ENCODE measurements at places on chromosomes 2 and 18.
A peak's percentile ranks its signal among the peaks of the same experiment; 100 is the strongest.

- no peak for DNase-seq
These were observed 161.7 kb downstream of the FHOD3 start for GRCh38 chr18:36459203-36459602.

- no peak for DNase-seq
These were observed 260.5 kb downstream of the CYP26B1 start for GRCh38 chr2:71887196-71887595.

- DNase-seq = no peak
These were observed 153.7 kb downstream of the PRKCE start for GRCh38 chr2:45804987-45805755.

- no peak for DNase-seq
These were observed 292.3 kb upstream of the ID2 start for GRCh38 chr2:8389431-8390108.

GRCh38 chr2:177673602-177674595 is 281.3 kb downstream of the AGPS start:
- no peak for DNase-seq

GRCh38 chr2:138910427-138910826 is 130.2 kb upstream of the NXPH2 start:
- no peak for DNase-seq

DNA sequence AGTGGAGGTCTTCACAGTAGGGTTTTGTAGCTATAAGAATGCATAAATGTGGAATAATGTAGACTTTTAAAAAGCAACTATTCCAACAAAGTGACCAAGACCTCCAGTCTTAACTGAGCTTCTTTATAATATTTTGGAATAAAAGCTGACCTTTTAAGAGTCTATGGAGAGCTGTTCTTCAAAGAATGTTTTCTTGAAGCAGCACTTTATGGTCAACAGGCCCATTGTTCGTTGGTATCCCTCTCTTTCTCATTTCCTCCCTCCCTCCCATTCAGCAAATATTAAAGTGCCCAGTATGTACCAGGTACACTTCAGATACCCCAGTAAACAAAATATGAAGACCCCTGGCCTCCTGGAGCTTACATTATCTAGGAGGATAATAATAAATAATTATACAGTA is 140.1 kb upstream of the SMAD7 start:
- DNase-seq = no peak

DNA sequence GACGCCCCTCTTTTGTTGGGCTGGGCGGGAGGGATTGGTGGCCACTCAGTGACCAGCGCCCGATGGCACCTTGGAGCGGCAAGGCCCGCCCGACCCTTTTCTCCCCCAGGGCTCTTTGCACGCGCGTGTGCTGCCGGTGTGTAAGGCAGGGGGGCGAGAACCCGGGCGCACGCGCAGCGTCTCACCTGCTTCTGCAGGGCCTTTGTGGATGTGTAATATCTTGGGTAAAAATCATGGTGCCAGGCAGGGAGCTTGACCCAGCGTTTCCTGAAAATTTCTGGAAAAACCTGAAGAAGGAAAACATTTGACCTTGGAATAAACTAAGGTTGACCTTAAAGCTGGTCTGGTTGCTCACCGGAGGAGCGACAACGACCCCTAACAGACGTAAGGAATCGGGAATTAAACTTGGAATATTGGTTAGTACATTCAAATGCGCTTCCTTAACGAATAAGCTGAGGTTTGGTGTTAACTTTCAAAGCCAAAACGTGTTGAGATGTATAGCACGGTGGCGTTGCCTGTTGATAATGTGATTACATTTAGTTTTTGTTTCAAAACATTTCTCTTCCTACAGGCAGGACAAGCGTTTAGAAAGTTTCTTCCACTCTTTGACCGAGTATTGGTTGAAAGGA is 438 bp downstream of the HSPE1 start:
- DNase-seq = peak; percentile 34

- peak; percentile 7 for DNase-seq
These were observed 86.4 kb downstream of the GCA start for GRCh38 chr2:162430323-162430722.

- no peak for DNase-seq
These were observed 213.5 kb downstream of the ZNF516 start for GRCh38 chr18:76281565-76281964.

GRCh38 chr2:191629001-191629453 is 48.9 kb upstream of the NABP1 start:
- peak; percentile 80 for DNase-seq

DNA sequence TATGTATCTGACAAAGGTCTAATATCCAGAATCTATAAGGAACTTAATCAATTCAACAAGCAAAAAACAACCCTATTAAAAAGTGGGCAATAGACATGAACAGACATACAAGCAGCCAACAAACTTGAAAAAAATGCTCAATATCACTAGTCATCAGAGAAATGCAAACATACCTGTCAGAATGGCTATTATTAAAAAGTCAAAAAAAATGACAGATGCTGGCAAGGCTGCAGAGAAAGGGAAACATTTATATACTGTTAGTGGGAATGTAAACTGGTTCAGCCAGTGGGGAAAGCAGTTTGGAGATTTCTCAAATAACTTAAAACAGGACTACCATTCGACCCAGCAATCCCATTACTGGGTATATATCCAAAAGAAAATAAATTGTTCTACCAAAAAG is 21.6 kb downstream of the SESTD1 start:
- DNase-seq = no peak

- DNase-seq = no peak
These were observed 62.1 kb upstream of the CTLA4 start for GRCh38 chr2:203805486-203805838.

DNA sequence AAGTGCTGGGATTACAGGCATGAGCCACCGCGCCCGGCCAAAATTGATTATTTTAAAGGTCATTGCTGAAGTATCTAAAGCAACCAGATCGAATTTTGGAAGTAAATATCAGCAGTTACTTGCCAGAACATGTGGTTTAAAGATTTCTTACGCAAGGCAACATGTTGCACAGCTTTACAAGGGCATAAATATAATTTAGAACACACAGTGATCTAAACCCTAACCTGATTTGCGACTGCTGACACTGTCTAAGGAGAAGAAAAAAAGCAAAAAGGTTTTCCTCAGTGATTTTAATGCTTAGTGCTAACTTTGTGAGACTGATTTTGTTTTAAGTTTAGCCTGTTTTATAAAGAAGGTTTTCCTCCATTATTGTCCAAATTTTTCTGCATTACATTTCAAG is 569.9 kb upstream of the LINC00305 start:
- no peak for DNase-seq

GRCh38 chr2:54955358-54956110 is 94.7 kb downstream of the RTN4 start:
- DNase-seq = peak; percentile 46

- DNase-seq = no peak
These were observed 68.7 kb downstream of the FSIP2 start for GRCh38 chr2:185807351-185807750.

- no peak for DNase-seq
These were observed 649.1 kb downstream of the NYAP2 start for GRCh38 chr2:226048611-226049010.

DNA sequence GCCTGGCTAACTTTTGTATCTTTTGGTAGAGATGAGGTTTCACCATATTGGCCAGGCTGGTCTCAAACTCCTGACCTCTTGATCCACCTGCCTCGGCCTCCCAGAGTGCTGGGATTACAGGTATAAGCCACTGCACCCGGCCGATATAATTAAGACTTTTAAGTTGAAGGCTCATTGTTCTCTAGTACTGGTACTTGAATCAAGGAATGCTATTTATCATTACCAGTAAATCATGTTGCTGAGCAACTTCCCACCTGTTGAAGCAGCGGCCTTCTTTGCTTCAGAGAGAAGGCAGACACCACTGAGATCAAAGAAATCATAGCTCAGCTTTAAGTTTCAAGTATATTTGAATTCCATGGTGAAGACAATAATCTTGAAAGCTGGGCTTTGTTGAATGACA is 58.8 kb upstream of the TMEM163 start:
- DNase-seq = no peak

GRCh38 chr18:74514860-74515495 is 18.8 kb downstream of the CNDP2 start:
- no peak for DNase-seq

- DNase-seq = peak; percentile 4
These were observed 71.2 kb downstream of the CTAGE1 start for GRCh38 chr18:22346401-22346952.

DNA sequence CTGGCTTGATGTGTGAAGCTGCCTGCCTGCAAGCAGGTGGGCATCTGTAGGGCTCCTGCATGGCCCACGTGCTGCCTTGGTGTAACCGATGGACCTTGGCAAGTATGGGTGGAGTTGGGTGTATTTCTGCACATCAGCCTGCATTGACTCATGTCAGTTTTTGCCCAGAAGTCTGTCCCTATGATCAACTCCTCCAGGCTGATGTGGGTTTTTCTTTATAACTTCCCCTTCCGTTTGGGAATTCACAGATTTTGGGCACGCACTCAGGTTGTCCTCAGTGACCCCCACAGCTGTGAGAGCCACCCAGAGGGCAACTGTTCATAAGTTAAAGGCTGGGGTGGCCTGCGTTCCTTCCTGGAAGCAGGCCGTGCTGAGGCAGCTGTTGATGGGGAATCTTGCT is 123.3 kb downstream of the NCK2 start:
- peak; percentile 88 for DNase-seq

- DNase-seq = no peak
These were observed 898.6 kb upstream of the KLHL29 start for GRCh38 chr2:22486343-22486742.

DNA sequence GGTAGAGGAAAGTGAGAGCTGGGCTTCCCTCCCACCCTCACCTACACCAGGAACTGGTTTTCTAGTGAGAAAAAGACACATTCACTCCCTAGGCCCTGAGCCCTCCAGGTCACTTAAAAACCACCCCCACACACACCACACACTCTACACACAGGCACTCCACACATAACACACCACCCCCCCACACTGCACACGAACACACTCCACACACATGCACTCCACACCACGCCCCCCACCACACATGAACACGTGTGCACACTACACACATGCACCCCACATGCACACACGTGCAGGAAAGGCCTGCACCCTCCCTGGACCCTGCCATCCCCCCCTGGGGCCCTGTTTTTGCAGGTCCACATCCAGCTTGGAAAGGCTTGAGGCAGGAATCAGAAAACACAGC is 67.6 kb downstream of the RALBP1 start:
- DNase-seq = no peak

DNA sequence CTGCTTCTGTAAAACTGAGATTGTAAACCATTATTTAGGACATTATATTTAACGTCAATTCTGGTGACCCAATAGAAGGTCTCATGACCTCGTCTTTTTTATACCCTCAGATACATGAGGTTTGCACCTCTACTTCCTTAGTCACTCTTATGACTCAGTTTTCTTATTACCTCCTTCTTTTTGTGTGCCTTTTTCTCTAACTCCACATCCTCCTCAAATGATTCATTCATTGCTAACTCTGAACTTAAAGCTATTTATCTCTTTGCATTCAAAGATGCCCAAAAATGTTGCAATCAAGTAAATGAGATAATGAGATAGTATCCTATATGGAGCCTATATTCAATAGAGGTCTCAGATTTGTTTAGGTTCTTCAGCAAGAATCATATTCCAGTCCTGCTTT is 121.0 kb upstream of the KYNU start:
- no peak for DNase-seq

- DNase-seq = no peak
These were observed 71.4 kb upstream of the ZNF385B start for GRCh38 chr2:179932786-179933185.

DNA sequence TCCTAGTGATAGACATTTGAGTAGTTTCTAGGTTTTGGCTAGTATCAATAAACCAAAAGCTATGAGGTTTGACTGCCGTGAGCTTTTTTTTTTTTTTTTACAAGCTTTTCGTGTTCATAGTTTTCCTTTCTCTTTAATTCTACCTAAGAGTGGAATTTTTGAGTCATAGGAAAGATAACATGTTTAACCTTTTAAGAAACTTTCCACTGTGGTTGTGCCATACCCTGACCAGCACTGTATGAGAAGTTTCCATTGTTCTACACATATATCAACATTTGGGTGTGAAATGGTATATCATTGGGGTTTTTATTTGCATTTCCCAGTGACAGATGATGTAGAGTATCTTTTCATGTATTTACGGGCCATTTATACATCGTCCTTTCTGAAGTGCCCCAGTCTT is 31.7 kb downstream of the UBE2F start:
- DNase-seq = peak; percentile 10

GRCh38 chr18:26819046-26819445 is 46.5 kb downstream of the AQP4 start:
- DNase-seq = no peak

GRCh38 chr2:86147793-86148192 is 41.8 kb downstream of the PTCD3 start:
- DNase-seq = no peak

DNA sequence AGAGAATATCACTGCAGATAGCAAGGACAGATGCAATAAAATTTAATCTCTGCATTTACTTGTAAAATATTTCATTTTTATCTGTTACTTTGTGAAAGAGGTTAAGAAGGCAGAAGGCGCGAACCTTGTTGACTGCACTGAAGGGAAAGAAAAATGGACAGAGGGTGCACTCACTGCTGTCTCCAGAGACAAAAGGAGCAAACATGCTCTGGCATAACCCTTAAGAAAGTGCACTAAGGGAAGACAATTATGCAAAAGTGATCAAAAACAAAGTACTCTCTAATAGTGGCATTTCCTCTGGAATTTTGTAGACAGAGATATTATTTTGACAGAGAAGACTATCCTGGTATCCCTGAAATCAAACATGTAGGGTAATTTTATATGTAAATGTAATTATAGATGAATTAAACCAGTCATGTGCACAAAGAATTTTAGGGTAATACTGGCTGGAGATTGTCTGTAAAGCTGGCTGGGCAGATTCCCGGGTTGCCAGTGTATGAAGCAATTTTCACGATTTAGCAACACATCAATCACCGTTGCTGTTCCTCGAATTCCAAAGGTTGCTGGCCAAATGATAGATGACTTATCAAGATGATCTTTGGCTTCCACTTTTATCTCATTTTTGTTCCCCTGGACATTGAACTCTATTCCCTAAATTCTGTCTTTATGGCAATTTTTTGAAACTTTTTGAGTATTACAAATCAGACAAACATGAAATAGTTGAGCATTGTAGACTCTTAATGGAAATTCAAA is 1176.9 kb downstream of the SUCLG1 start:
- no peak for DNase-seq

- DNase-seq = no peak
These were observed 25.8 kb downstream of the XDH start for GRCh38 chr2:31388736-31389135.

- DNase-seq = peak; percentile 74
These were observed 7.7 kb upstream of the SP140L start for GRCh38 chr2:230319211-230319862.

DNA sequence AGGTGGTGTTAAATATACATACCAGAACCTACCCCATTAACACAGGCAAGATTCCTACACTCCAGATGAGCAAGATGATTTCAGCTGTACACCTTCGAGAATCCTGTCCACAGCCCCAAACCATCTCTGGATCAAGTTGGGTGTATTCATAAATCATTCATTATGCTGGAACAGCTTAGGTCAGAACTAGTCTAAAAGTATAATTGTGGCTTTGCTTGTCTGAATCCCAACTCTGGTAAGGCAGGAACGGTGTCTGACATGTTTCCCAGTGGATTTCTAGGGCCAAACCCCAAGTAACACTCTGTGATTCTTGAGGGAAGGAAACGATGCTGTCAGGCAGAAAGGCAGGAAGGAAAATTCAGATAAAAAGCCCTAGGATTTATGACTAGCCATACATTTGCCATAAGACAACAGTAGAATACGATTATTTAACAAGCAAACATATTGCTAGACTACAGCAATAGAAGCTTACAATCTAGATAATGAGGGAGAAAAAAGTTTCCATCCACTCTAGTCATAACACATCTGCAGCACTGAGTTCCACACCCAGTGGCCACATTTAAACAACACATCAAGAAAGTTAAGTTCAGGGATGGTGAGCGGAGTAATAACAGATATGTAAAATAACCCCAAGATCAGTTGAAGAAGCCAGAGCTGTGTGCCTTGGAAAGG is 444.8 kb downstream of the RND3 start:
- DNase-seq = no peak
